ENCODE measurements at places on chromosomes 7 and 10. TPM values are rescaled to one million over a fixed set of nuclear protein-coding genes. Genes with fewer than 3 reads are reported as not detected.

The PDE6C gene
- total RNA-seq, result not detected

The PDE1C gene
- 19.4 TPM for total RNA-seq

The VPS50 gene
- total RNA-seq, result 28.6 TPM

The AP5Z1 gene
- 21.6 TPM for total RNA-seq

The GOLGA7B gene
- 0.55 TPM for total RNA-seq

The FAM25G gene
- not detected for total RNA-seq

GRCh38 chr7:2049782-2050510 lies 182.8 kb downstream of the MAD1L1 start:
- DNase-seq, result peak; percentile 55

DNA sequence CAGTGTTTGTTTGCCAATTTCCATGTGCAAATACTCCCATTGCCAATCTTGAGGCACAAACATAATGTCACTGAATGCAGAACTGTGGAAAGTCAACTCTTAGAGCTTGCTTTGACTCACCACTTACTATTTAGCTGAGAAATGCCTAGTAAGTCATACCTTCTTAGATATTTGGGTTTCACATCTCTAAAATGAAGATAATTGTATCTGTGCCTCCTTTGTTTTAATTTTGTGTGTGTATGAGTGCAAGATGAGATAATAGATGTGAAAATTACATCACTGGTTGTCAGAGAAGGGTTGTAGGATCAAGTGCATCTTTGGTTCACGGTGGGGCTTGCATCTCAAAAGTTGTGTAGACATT lies 407.5 kb downstream of the INHBA start:
- no peak for DNase-seq

DNA sequence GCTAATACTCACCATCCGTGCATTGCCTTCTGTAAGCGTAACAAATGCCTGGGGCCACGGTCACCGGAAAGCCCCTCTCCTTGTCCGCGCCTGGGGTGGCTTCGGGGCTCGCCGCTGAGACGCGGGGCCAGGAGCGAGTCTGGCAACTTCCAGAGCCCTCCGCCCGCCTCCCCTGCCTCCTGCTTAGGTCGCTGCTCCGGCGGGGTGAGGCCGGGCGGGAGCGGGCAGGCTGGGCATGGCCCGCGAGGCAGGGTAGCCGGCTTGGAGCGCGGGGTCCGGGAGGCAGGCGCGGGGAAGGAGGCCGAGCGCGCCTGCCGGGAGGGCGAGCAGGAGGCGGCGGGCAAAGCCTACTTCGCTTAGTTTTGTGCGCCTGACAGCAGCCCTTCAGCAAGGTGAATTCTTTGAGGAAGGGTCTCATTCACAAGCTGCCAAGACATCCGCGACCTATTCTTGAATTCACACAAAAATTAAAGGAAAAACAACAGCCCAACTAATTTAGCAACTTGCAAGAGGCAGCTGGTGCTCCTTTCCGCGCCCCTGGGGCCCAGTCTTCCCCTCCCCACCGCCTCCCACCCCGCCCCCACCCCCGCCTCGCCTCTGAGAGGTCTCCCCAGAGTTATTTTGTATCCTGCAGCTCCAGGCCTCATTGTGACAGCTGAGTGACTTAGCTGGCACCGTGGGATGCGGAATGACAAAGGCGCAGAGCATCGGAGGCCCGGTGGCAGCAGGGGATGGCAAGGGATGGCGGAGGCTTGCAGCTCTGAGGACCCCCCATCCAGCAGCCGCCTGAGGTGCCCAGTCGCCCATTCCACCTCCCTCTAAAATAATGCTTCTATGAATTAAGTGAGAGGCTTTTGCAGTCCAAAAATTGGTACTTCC lies 12.8 kb upstream of the KAT6B start:
- DNase-seq, result no peak

GRCh38 chr7:91995391-91996105 lies 54.9 kb downstream of the AKAP9 start:
- DNase-seq, result no peak

- no peak for DNase-seq
Observed at GRCh38 chr10:107978455-107978854, 813.9 kb upstream of the SORCS1 start.

- no peak for DNase-seq
Observed at GRCh38 chr7:45982907-45983719, 62.0 kb upstream of the IGFBP3 start.

Data from sigmoid colon (tissue), 7 donors.